GM23248 (cell line): ENCODE measurements at places on chromosomes 6 and 20. TPM values are rescaled to one million over a fixed set of nuclear protein-coding genes. Genes with fewer than 3 reads are reported as not detected.

GRCh38 chr6:14811775-14812428 is 434.0 kb upstream of the JARID2 start:
- no peaks in the 10 kb centered on the region for H3K4me1 ChIP-seq
- H3K36me3 ChIP-seq: no peaks in the 10 kb centered on the region
- no peaks in the 10 kb centered on the region for H3K27me3 ChIP-seq
- peak; percentile 20 for DNase-seq
- no peak overlapping the region for H3K4me3 ChIP-seq
- no peak overlapping the region for H3K27ac ChIP-seq

- peaks cover 56% of the 10 kb centered on the region for H3K27me3 ChIP-seq
- peaks cover 14% of the 10 kb centered on the region for H3K4me1 ChIP-seq
- peak overlapping the region; percentile 55 for H3K27ac ChIP-seq
- no peaks in the 10 kb centered on the region for H3K36me3 ChIP-seq
Observed at GRCh38 chr6:435441-436307, 44.1 kb downstream of the IRF4 start.

GRCh38 chr6:110116258-110116657 is 63.2 kb downstream of the WASF1 start:
- no peak overlapping the region for H3K27ac ChIP-seq
- DNase-seq: no peak
- peaks cover under 1% of the 10 kb centered on the region; the same call in 1 of the 2 replicates for H3K36me3 ChIP-seq
- no peak overlapping the region for H3K4me3 ChIP-seq

Gene ABHD16B
- total RNA-seq: not detected in 2 replicates

Gene SAPCD1
- total RNA-seq: 2.5 TPM in 1 of 2 replicates, not detected in the other

Gene LY6G5C
- 1.7 TPM in 1 of 2 replicates, not detected in the other for total RNA-seq
